ENCODE measurements at places on chromosomes 7 and 10.

- no peak for DNase-seq
Measured at GRCh38 chr7:34069676-34070075, 164.3 kb downstream of the BMPER start.

DNA sequence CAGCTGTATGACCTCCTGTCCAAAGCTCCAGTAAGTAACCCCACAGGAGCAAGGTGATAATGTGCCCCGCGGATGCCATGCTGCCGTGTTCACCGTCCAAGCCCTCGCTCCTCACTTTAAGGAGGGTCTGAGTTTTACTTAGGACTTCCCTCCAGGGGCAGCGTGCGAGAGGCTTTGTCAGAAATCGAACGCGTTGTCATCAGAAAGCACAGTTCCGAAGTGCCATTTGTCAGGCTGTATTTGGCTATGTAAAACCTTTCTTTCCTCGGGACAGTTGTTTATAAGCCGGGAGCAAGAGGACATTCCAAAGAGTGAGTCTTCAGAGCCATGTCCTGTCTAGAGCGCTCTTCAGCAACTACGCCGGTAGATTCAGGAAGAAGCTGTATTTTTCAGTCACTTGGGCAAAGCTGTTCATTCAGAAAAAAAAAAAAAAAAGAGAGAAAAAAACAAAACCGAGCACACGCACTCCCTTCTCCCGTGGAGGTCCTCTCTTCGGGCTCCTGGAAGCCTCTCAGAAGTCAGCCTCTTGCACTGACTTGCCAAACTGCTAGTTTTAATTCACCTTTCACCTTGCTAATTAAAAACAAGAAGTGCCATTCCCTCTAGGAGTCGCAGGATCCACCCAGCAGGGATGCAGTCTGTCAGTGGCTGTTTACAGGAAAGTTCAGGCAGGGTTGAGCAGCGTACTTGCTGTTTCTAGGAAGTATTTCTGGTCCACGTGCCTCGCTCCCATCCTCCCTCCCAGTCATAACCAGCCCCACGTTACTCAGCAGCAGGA lies at the start of gene SEMA3E:
SEMA3E (minus strand) TSS at position 676 of the 778 bp plus-strand sequence.
- DNase-seq = peak; percentile 31

- DNase-seq = no peak
Measured at GRCh38 chr7:19352305-19352695, 207.1 kb upstream of the FERD3L start.

GRCh38 chr7:50285269-50285668 lies 19.2 kb upstream of the IKZF1 start:
- no peak for DNase-seq

- DNase-seq = peak; percentile 96
Measured at GRCh38 chr7:73742753-73743641, 4.4 kb upstream of the ABHD11 start.

DNA sequence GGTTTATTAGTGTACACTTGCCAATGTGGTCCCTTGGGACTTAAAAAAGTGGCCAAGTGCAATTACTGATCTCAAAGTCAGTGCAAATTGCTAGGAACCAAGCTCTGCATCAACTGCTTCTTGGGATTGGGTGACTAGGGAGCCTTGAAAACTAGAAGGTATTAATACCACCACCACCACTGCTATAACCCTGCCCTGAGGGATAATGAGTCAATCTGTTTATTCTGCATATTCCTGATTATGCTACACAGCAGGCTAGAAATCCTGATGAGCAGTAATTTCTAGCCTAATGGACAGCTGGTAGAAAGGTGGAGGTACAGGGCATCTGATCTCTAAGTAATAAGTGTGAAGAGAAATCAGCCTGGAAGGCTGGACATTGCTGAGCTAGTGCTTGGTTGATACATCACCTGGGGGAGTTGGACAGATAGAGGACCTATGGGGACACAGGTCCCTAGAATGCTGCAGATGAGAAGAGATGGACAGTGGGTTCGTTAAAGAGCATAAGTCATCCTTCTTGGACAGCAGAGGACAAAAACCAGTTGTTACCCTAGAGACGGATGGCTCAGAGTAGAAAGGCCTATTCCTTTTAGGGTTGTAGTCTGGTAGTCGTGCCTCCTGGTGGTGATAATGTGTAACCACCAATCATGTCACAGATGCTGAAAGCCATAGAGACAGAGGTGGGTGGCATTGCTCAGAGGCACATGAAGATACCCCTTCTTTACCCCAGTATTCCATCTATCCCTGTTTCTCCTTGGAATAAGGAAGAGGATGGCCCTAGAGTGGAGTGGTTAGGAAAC lies 554.8 kb downstream of the SORCS1 start:
- DNase-seq = no peak

GRCh38 chr7:36208997-36209813 lies 56.2 kb downstream of the EEPD1 start:
- no peak for DNase-seq

- no peak for DNase-seq
Measured at GRCh38 chr7:451255-452225, 68.1 kb downstream of the PDGFA start.

DNA sequence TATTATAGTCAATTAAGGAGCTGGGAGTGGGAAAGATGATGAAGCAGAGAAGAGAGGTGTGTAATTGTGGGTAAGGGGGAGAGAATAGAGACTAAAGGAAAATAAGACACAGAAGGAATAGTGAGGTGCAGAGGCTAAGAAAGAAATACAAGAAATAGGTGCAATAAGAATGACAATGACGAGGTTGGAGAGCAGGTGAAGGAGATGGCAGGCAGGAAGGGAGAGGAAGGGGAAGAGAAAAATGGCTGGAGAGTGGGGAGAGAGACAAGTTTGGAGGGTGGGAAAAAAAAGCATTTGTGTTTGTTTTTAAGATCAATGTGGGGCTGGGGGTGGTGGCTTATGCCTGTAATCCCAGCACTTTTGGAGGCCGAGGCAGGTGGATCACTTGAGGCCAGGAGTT lies 27.6 kb upstream of the MKLN1 start:
- no peak for DNase-seq

- DNase-seq = no peak
Measured at GRCh38 chr7:135846339-135846738, 97.7 kb upstream of the FAM180A start.

GRCh38 chr10:7707102-7707501 lies 4.0 kb downstream of the ITIH2 start:
- no peak for DNase-seq

GRCh38 chr7:29044554-29044953 lies 86.4 kb upstream of the TRIL start:
- DNase-seq = no peak

- no peak for DNase-seq
Measured at GRCh38 chr7:12209221-12209620, 1.9 kb upstream of the TMEM106B start.

DNA sequence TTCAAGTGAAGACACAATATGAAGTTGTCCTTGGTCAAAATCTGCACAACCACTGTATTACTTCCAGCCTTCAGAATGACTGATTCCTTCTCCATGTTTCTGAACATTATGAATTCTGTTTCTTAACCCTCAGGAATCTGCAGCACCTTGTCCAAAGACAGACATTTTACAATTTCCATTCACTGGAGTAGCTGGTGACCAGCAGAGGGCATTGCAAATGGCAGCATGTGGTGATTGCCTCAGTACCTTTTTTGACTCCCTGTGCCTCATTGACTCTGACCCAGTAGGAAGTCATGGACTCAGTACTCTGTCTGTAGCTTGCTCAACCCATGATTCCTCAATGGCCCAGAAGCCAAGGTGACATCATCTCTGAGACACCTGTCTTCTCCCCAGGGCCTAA lies 879 bp upstream of the VPS41 start:
- no peak for DNase-seq

DNA sequence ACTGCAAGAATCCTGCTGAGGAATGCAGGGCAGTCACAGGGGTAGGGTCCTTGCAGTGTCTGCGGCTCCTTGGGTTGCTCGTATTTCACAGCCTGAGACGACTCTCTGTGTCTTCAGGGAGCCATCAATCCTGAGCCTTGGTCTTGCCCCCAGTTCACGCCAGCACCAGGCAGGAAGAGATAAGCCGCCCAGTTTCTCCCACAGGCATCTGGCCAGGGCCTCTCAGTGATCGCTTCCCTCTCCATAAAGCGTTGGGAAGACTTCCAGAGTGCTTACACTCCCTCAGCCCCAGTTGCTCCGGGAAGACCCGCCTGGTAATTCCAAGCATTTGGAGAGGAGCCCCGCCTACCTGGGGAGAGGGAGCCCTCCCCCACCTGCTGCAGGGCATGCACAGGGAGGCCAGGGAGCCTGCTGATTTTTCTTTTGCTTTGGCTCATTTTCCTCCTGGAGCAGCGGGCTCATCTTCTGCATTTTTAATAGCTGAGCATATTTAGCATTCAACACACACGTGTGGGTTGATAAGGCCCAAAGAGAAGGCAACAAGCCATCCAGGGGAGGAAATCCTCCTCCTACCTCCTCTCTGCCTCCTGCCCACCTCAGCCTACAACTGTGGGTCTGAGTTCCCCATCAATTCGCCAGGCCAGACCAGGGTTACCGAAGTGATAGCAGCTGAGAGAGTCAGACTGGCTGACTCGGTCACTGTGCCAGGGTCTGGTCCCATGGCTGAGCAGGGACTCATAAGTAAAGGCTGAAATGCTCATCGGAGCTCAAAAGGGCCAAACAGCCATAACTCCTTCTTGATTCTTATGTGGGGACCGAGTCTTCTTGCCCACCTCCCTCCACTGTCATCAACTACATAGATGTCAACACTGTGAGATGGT lies 74.4 kb upstream of the EFCAB10 start:
- DNase-seq = no peak

DNA sequence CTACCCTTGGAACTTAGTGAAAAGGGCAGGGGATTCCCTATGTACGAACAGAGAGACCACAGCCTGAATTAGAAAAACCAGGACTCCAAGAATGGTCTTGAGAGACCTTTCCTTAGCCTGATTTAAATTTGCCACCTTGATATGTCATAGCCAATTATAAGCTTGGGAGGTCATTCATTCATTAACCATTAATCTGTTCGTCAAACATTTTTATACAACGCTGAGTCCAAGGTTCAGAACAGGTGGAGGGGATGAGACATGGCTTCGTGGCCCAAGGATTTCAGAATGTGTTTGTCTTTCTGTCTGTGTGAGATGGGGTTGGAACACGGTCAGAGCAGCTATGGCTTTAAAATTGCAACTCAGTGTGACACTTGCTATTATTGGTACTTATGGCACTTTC lies 158.0 kb downstream of the PAXIP1 start:
- DNase-seq = no peak

GRCh38 chr10:50293513-50294313 lies 42.4 kb upstream of the ASAH2 start:
- DNase-seq = no peak

DNA sequence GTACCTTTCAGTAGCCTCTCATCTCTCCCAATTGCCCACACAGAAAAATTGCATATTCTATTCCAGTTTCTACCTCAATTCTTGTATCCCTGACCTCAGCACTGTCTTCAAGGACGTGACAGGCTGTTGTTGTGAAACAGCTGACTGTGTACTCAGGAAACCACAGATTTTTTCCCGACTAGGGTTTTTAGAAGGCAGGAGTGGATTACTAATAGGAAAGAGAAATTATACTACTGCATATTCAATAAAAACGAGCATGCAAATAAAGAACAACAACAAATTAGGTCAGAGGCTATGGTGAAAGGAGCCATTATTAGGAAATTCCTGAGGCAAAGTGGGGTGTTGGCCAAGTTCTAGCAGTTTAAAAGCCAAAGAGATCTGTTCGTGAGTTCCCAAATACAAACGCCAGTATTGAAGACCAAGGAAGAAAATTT lies 93.4 kb downstream of the DOCK4 start:
- no peak for DNase-seq

GRCh38 chr7:69588773-69589172 lies 9.5 kb upstream of the AUTS2 start:
- no peak for DNase-seq

- no peak for DNase-seq
Measured at GRCh38 chr10:129621693-129622092, 154.7 kb downstream of the MGMT start.

GRCh38 chr10:56622335-56622973 lies 261.4 kb upstream of the ZWINT start:
- no peak for DNase-seq

- no peak for DNase-seq
Measured at GRCh38 chr10:120738658-120739057, 112.5 kb upstream of the WDR11 start.

DNA sequence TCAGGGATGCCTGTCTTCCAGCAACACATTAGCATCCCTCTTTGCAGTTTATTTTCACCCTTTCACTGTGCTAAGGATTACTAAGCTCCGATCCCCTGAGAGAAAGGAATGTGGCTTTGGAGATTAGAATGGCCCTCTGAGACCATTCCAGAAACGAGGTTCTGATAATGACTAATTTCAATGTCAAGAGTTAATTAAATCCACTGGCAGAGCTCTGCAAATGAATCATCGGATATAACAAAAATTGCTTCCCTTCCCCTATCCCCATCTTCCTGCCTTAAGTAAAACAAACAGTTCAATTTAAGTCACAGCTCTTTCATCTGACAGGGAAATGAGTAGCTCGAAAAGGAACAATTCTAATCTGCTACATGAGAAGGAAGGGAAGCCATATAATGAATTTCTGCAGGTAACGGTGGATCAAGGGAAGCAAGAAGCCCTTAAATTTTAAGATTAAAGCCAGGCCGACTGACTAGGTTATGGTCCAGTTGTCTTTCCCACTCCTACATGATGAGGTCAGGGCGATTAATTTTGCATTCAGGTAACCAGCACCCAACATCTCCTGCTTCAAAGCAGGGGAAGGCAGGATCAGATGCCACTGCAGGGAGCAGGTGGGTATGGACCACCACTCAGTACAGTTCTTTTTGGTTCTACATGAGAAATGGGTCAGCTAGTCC lies 50.5 kb downstream of the MALSU1 start:
- no peak for DNase-seq

DNA sequence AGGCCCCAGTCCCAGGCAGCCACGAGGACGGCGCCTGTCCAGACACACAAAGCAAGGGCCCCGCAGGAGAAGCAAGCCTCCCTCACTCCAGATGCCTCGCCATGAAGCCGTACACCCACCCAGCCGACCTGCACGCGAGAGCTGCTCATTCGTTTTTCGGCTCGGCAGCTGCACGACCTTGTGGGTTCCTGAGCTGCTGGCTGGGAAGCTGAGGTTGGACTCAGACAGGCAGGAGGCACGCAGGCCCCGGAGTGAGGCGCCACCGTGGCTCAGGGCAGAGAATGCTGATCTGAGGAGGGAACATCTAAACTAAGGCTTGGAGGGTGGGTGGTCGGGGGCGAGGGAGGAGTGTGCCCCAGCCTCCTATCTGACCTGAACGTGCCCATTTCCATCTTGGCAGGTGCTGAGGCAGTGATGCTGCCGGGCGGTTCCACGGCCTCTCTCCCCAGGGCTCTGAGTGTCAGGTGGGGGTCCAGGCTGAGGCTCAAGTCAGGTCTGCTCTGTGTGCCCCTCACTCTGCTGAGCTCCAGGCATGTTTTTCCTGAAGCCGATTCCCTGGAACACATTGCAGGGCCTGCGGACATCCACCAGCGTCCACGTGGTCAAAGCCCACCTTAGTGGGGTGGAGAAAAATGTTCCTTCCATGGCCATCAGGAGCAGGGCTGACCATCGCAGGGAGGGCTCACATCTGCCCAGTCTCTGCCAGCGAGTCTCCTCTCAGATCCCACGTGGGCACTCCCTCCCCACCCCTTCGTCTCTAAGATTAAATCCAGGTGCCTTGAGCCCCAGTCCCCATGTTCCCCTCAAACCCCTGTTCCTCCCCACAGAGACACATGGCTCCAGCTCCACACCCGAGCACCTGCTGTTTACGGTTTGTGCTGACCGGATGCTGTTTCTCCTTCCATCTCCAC lies 28.1 kb upstream of the FAM20C start:
- no peak for DNase-seq

- no peak for DNase-seq
Measured at GRCh38 chr10:114266521-114266920, 27.5 kb downstream of the VWA2 start.

- peak; percentile 14 for DNase-seq
Measured at GRCh38 chr7:28754027-28754426, 204.1 kb downstream of the TRIL start.
